GM23248 (cell line): ENCODE measurements at places on chromosomes 7 and 10.
A peak's percentile ranks its signal among the peaks of the same experiment; 100 is the strongest.

- no peaks in the 10 kb centered on the region for H3K4me1 ChIP-seq
- H3K4me3 ChIP-seq, result no peak overlapping the region
- no peak overlapping the region for H3K27ac ChIP-seq
- H3K36me3 ChIP-seq, result no peaks in the 10 kb centered on the region
- no peak for DNase-seq
- peaks cover 22% of the 10 kb centered on the region for H3K27me3 ChIP-seq
These were observed 38.5 kb upstream of the EBF3 start for GRCh38 chr10:130002606-130003005.

GRCh38 chr10:21523557-21524008, 1.9 kb downstream of the SKIDA1 start:
- peaks cover 25% of the 10 kb centered on the region for H3K4me1 ChIP-seq
- H3K36me3 ChIP-seq, result no peaks in the 10 kb centered on the region
- H3K27me3 ChIP-seq, result no peaks in the 10 kb centered on the region
- no peak overlapping the region for H3K27ac ChIP-seq

DNA sequence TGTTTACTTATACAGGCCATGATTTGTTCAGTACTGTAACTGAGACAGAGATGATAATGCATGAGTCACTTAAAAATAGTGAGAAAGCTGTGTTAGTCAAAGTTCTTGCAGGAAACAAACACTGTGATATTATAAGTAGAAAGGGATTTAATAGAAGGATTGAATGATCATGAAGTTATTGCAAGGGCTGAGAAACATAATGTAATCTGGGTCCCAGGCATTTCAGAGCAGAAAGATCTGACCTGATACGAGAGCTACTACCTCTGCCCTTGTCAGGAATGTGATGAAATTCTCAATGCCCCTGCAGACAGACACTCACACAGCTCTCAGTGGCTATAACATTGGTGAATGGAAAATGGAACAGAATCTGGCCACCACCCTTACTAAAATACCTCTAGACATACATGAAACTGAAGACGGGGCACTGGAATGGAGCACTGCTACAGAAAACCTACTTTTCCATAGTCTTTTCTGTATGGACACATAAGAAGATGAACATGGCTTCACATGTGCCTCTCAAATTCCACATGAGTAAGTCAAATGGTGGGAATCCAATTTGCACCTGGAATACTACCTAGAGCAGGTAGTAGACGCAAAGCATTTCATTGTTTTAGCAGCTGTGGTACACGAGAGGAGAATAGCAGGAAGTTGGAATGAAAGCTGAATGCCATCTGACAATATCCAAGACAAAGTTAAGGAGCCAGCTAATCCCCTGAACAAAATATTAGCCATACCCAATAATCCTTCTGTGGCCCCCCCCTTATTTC, 19.1 kb upstream of the VWDE start:
- H3K4me3 ChIP-seq, result no peak overlapping the region; the same call in 1 of the 2 replicates
- peak; percentile 51 for DNase-seq
- H3K4me1 ChIP-seq, result peaks cover 23% of the 10 kb centered on the region
- H3K27me3 ChIP-seq, result no peaks in the 10 kb centered on the region
- H3K36me3 ChIP-seq, result no peaks in the 10 kb centered on the region

- no peaks in the 10 kb centered on the region for H3K27me3 ChIP-seq
- H3K4me1 ChIP-seq, result peaks cover 7% of the 10 kb centered on the region; the same call in 1 of the 2 replicates
- no peak overlapping the region for H3K27ac ChIP-seq
- peak; percentile 79 for DNase-seq
- no peaks in the 10 kb centered on the region for H3K36me3 ChIP-seq
These were observed 65.7 kb downstream of the TSPAN12 start for GRCh38 chr7:120792091-120792860.

DNA sequence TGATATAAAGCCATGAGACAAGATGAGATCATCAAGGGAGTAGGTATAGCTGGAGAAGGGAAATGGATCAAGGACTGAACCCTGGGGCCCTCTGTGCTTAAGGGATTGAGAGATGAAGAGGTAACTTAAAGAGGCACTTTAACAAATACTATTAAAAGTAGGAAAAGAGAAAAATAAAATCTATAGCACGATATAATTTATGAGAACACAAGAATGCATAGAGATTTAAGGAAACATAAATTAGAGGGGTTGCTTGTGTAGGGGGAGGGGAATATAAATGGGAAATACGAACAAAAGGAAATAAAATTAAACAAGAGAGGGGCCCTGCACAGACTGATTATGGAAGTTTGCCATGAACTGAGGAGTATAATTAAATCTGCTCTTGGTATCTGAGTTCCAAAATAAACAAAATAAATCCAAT, 15.6 kb upstream of the LRRC17 start:
- no peak for DNase-seq
- H3K36me3 ChIP-seq, result no peaks in the 10 kb centered on the region
- H3K27me3 ChIP-seq, result no peaks in the 10 kb centered on the region
- peaks cover 19% of the 10 kb centered on the region for H3K4me1 ChIP-seq

DNA sequence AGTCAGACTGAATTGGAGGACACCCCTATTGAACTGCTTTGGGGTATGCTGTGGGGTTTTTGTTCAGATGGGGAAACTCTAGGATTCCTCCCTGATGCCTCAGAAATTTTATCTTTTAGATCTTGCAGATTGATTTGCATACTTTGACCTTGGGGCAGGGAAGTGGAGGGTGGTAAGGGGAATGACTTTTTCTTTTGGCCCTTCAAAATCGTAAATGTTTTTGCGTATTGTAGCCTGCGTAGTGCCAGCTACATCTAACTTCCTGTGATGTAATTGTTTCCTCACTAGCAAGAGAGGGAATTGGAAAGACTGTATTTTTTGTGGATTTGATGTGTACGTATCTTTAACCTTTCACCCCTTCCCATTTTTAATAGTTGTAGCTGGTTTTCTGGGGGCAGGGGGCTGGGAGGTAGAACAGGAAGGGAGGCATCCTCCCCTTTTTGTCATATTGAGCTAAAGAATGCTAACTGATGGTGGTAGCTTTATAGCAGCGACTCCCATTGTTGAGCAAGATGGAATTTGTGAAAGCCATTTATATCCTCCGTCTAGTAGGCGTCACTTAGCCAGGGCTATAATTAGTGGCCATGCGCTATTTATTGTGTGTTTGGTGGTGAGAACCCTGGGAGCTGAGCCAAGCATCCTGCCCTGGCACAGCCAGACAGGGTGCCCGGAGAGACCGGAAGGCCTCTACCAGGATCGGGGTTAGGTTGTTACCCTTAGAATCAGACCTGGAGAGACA, 11.3 kb downstream of the DUSP5 start:
- no peaks in the 10 kb centered on the region for H3K27me3 ChIP-seq
- no peak overlapping the region for H3K4me3 ChIP-seq
- H3K36me3 ChIP-seq, result peaks cover 54% of the 10 kb centered on the region
- no peak overlapping the region for H3K27ac ChIP-seq
- H3K4me1 ChIP-seq, result peaks cover 37% of the 10 kb centered on the region

GRCh38 chr7:103576641-103577040, 130.6 kb upstream of the SLC26A5 start:
- no peak overlapping the region for H3K27ac ChIP-seq
- no peaks in the 10 kb centered on the region for H3K27me3 ChIP-seq
- DNase-seq, result no peak
- H3K36me3 ChIP-seq, result no peaks in the 10 kb centered on the region
- no peaks in the 10 kb centered on the region for H3K4me1 ChIP-seq

GRCh38 chr7:118052336-118052735, 131.6 kb upstream of the LSM8 start:
- no peaks in the 10 kb centered on the region for H3K27me3 ChIP-seq
- DNase-seq, result no peak
- no peaks in the 10 kb centered on the region for H3K4me1 ChIP-seq
- no peaks in the 10 kb centered on the region for H3K36me3 ChIP-seq

DNA sequence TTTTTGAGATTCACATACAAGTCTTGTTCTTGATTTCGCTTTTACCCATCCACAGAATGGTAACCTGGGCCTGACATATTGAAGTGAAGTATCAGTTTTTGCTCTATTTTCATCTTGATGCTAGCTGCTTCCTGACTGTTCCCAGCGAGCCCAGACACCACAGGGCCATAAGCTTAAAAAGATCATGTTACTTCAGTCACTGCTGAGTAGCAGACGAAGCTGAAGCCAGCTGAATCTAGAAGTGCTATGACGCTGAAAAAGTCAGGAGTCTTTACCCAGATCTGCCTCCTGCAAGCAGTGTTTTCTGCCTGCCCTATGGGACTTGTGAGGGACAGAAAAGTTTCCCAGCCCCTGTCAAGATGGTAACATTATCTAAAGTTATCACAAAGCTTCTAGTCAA, 2.7 kb upstream of the PRXL2A start:
- no peaks in the 10 kb centered on the region for H3K4me1 ChIP-seq
- H3K4me3 ChIP-seq, result no peak overlapping the region
- peaks cover 32% of the 10 kb centered on the region for H3K27me3 ChIP-seq

DNA sequence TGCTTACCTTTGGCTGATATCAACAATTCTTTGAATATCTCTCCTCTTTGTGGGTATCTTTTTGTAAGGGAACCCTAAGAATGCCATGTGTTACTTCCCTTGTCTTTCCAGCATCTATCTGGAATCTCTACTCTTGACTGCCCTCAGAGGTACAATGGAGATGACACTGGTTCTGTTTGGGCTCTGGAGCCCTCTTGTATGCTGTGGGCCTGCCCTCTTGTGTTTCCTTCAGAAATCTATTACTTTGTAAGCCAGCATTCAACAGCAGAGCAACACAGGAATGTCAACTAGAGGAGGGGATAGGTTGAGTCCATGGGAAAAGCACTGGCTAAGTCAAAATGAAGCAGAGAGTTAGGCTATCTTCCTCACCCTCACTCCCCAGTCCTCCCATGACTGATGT, 142.3 kb downstream of the XPNPEP1 start:
- H3K4me1 ChIP-seq, result no peaks in the 10 kb centered on the region; the same call in 1 of the 2 replicates
- peaks cover 5% of the 10 kb centered on the region; the same call in 1 of the 2 replicates for H3K27me3 ChIP-seq
- no peak overlapping the region for H3K4me3 ChIP-seq
- H3K36me3 ChIP-seq, result no peaks in the 10 kb centered on the region

DNA sequence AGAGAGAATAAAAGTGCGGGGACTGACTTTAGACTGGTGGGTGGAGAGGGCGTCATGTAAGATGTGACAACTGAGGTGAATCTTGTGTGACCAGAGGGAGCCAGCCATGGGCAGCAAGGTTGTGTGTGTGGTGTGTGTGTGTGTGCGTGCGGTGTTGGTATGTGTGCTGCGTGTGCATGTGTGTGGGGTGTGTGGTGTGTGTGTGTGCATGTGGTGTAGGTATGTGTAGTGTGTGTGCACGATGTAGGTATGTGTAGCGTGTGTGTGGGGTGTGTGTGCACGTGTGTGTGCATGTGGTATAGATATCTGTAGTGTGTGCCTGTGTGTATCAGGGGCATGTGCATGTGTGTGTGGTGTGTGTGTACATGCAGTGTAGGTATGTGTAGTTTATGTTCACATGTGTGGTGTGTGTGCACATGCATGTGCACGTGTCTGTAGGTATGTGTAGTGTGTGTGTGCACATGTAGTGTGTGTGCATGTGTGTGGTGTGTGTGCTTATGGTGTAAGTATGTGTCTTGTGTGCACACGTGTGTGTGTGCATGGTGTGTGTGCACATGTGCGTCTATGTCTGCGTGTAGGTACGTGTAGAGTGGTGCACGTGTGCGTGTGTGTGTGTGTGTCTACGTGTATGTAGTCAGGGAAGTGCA, 312.3 kb upstream of the MKI67 start:
- no peak overlapping the region for H3K27ac ChIP-seq
- no peak for DNase-seq
- no peak overlapping the region for H3K4me3 ChIP-seq

DNA sequence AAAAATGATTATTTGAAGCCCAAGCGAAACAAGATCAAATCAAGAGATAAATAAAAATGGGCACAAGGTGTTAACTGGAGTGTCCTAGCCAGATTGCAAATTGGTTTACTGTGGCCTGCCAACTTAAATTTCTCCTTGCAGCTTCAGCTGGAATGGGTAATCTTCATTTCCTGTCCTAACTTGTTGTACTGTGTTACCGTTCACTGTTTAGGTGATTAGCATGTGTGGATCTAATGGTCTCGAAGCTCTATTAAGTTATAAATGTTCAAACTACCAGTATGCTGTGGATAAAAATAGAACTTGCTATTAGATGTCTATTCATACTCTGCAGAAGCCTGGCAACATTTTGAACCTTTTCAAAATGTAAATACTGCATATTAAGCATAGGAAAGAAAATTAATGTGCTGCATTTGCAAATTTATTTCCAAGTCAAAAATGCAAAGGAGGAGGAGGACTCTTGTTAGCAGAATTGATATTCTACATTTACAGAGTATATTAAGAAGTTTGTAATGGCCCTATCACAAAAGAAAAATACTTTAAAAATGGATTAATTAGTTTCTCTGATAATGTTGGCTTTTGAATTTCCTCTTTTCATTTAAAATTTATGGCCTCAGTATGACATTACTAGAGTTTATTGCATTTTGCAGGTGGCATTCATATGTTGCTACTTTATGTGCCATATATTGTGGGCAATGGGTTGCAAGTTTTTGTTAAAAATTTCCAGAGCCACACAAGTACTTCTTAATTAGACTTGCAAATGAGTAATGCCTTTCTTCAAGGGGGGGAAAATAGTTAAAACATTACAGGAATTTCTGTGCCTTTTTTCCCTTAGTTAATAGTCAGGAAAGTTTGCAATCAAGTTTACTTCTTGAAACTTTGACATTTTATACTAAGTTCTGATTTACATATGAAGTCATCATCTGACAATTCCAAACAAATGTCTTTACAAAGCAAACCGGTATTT, 92.1 kb downstream of the CABCOCO1 start:
- no peak overlapping the region for H3K27ac ChIP-seq
- no peak overlapping the region for H3K4me3 ChIP-seq
- H3K4me1 ChIP-seq, result peaks cover 36% of the 10 kb centered on the region

- H3K27me3 ChIP-seq, result peaks cover 78% of the 10 kb centered on the region
- no peaks in the 10 kb centered on the region for H3K4me1 ChIP-seq
- H3K27ac ChIP-seq, result no peak overlapping the region
- no peak for DNase-seq
These were observed 3.0 kb downstream of the IKZF1 start for GRCh38 chr7:50307368-50308032.

- H3K27ac ChIP-seq, result peak overlapping the region; percentile 28; the same call in 1 of the 2 replicates
- H3K36me3 ChIP-seq, result no peaks in the 10 kb centered on the region
- DNase-seq, result peak; percentile 74
- H3K4me3 ChIP-seq, result peak overlapping the region; percentile 71
- H3K4me1 ChIP-seq, result peaks cover 7% of the 10 kb centered on the region; the same call in 1 of the 2 replicates
These were observed 95.3 kb downstream of the HDAC9 start for GRCh38 chr7:18590744-18591340.

DNA sequence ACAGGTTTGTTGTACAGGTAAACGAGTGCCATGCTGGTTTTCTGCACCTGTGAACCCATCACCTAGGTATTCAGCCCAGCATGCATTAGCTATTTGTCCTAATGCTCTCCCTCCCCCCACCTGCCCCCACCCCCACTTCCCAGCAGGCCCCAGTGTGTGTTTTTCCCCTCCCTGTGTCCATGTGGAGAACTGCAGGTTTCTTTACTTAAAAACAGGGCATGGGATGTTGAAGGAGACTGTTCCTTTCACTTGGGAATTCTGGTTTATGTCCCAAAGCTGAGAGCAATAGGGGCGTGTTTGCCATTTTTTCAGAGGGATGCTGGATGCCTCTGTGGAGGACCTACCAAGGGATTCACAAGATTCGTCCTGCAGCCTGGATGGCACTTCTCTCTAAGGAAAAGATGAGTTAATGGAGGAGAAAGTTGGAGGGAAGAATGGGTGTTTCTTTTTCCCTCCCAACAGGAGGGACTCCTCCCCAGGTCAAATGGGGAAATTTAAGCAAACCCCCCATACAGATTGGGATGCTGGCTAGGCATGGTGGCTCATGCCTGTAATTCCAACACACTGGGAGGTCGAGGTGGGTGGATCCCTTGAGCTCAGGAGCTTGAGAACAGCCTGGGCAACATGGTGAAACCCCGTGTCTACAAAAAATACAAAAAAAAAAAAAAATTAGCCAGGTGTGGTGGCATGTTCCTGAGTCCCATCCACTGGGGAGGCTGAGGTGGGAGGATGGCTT, 136.0 kb downstream of the GALNT17 start:
- no peak for DNase-seq
- H3K4me3 ChIP-seq, result no peak overlapping the region
- no peaks in the 10 kb centered on the region for H3K36me3 ChIP-seq
- H3K27me3 ChIP-seq, result no peaks in the 10 kb centered on the region
